Tibial nerve (tissue), 4 donors: ENCODE measurements at places on chromosomes 1 and 21.

- H3K36me3 ChIP-seq: no peaks in the 10 kb centered on the region
- no peak overlapping the region for H3K27ac ChIP-seq
- no peaks in the 10 kb centered on the region for H3K4me1 ChIP-seq
- DNase-seq: no peak
- H3K4me3 ChIP-seq: no peak overlapping the region
- no peaks in the 10 kb centered on the region for H3K27me3 ChIP-seq
Observed at GRCh38 chr1:202170726-202171125, 10.3 kb upstream of the PTPN7 start.

GRCh38 chr1:24558902-24559791 is 3.3 kb downstream of the NCMAP start:
- H3K27me3 ChIP-seq: no peaks in the 10 kb centered on the region
- H3K4me1 ChIP-seq: peaks cover 30% of the 10 kb centered on the region
- H3K27ac ChIP-seq: no peak overlapping the region
- H3K36me3 ChIP-seq: no peaks in the 10 kb centered on the region
- no peak overlapping the region for H3K4me3 ChIP-seq
- peak; percentile 62 for DNase-seq

DNA sequence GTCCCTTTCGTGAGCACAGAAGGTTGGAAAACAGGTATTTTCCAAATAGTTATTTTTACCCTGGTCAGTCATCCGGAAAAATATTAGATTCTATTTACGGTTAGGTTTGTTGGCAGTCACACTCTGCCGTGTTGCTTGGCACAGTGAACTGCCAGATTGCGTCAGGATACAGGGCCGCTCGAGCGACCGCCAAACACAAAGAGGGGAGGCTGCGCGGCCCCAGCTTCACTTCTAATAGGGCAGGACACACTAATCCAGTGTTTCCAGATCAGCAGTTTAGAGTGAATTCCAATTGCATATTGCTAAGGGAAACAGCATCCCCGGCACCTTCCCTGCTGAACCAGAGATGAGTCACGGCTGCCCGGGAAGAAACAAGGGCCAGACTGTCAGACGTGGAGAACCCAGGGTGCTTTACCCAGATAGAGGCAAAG is 22.9 kb downstream of the UMODL1 start:
- H3K27ac ChIP-seq: no peak overlapping the region
- no peak for DNase-seq
- H3K4me1 ChIP-seq: no peaks in the 10 kb centered on the region
- H3K36me3 ChIP-seq: no peaks in the 10 kb centered on the region

DNA sequence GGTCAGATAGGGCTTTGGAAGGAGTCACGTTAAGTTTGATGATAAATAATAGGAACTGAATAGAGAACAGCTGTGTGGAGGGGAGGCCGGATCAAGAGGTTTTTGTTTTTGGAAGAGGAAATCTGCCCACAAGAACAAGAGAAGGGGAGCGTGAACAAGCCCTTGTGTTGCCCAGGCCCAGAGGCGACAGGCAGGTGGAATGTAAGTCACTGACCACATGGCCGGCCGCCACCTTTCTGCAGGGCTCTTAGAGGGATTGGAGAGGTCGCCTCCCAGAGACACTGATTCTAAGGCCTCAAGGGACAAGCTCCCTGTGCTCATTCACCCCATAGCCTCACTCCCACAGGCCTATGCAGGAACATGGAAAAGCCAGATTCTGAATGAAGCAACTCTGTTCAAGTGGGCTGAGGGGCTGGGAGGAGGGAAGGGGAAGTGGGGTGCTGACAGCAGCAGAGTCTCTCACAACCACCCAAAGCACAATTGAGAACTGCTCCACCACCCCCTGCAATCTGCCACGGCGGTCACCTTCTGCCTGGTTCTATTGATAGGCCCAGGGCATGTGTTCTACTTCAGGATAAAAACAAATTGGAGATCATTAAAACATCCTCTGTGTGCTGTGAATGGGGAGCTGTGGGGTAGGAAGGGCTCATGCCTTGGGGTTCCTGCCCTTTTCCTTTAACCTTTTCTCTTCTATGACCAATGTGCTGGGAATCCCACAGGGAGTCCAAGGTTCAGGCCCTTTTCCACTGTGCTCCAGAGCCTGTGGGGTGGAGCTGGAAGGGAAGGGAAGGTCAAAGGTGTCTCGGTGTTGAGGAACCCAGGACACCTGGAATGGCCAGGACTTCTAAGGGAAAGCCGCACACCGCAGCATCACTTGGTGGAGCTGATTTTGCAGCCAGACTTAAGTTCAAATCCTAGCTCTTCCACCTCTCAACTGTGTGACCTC is 63.3 kb upstream of the PARP1 start:
- no peak overlapping the region for H3K27ac ChIP-seq
- no peaks in the 10 kb centered on the region for H3K27me3 ChIP-seq
- no peaks in the 10 kb centered on the region for H3K36me3 ChIP-seq
- no peak for DNase-seq
- no peak overlapping the region for H3K4me3 ChIP-seq

GRCh38 chr21:41967708-41968107 is 13.9 kb upstream of the C2CD2 start:
- DNase-seq: no peak
- H3K27ac ChIP-seq: no peak overlapping the region
- no peak overlapping the region for H3K4me3 ChIP-seq
- H3K27me3 ChIP-seq: no peaks in the 10 kb centered on the region
- no peaks in the 10 kb centered on the region for H3K36me3 ChIP-seq

DNA sequence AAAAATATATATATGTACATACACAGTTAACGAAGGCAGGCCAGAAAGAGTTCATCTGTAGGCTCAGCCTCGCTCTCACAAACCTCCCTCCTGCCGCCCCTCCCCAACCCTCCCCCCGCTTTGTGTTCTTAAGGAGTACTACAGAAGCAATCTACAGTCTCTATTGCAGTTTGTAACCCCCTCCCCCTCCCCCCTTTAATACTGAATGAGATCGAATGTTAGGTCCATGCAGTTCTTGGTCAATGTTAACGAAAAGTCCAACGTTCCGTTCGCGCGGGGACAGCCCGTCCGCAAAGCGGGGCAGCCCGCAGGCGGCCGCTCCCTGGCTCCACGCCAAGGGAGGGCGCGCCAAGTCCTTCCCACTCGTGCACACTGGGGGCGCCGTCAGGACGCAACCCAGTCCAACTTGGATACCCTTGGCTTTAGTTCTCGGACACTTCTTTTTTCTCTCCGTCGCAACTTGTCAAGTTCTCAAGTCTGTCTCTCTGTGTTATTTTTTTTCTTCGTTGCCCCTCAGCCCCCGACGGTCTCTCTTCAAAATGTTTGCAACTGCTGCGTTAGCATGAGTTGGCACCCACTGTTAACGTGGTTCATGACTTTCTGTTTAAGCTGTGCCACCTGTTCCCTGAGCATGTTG is 2.2 kb downstream of the JUN start:
- H3K27ac ChIP-seq: peak overlapping the region; percentile 100
- peak overlapping the region; percentile 85 for H3K4me3 ChIP-seq
- DNase-seq: peak; percentile 61

DNA sequence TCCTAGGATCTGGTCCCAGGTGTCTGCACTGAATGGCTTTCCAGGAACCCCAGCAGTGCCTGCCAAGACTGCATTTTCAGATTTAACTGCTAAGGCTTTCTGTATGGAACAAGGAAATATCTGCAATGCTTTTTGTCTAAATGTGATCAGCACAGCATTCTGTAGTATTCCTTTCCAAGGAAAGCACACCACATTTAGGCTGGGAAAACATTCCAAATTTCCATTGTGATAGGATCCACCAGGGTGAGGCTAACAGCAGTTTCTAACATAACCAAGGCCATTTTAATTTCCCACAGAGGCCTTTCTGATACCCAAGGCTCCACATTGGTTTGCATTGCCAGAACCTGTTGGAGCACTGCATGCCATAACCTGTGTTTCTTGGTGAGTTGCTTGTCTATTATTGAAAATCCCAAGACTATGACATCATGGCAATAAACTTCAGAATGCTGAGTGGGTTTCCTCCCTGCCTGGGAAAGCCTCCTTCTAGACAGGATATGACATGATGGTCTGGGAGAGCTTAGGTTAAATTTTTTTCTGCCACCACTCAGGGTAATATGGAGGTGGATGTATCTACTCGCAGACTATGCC is 23.3 kb upstream of the PTGFRN start:
- no peak overlapping the region for H3K27ac ChIP-seq
- no peak overlapping the region for H3K4me3 ChIP-seq
- H3K27me3 ChIP-seq: no peaks in the 10 kb centered on the region

GRCh38 chr21:27060190-27060589 is 93.3 kb upstream of the ADAMTS5 start:
- no peak overlapping the region for H3K4me3 ChIP-seq
- no peaks in the 10 kb centered on the region for H3K36me3 ChIP-seq
- H3K4me1 ChIP-seq: no peaks in the 10 kb centered on the region
- no peaks in the 10 kb centered on the region for H3K27me3 ChIP-seq

DNA sequence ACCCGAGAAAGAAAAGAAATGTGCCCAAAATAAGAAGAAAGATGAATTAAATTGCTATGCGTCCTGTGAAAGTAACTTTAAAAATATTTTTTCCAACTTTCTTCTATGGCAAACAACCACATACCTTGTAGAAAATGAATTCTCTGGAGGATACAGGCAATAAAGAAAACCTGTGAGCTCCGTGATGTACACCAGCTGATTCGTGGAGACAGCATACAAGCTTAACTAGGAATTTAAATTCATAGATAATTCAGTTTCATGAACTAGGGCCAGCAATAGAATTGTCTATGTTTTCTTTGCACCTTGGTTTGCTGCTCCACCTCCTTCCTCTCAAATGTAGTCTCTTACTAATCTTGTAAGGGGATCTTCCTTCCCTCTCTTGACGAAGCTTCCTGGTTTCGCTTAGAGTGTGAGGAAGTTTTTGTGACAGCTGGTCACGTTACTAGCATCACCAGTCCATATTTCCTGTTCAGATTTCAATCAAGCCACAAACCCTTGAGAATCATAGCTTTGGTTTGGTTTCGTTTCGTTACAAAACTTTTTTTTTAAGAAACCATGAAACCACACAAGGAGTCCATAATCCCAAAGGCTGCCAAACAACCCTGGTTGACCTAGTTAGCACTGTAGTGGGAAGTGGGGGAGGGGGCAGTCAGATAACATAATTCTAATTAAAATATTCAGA is 35.8 kb downstream of the GREM2 start:
- no peak for DNase-seq
- no peaks in the 10 kb centered on the region for H3K4me1 ChIP-seq
- H3K27ac ChIP-seq: no peak overlapping the region

DNA sequence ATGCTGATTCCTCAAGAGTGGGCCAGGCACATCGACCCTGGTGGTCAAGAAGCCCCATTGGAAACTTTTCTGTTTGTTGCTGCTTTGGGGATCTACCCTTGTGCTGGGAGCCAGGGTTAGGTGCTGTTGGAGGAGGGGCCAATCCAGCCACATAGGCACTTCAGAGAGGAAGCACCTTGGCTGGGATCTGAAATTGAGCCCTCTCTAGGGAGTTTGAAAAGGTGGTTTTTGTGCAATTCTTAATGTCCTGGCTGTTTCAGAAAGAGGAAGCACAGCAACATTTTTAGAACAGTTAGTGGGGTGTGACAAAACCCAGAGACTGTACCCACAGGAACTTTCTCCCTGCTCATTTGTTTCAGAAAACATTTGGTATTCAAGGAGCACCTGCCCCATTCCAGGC is 17.2 kb upstream of the BEND5 start:
- DNase-seq: no peak
- no peak overlapping the region for H3K4me3 ChIP-seq
- no peaks in the 10 kb centered on the region for H3K4me1 ChIP-seq
- H3K36me3 ChIP-seq: no peaks in the 10 kb centered on the region
- no peak overlapping the region for H3K27ac ChIP-seq

GRCh38 chr1:157382351-157382750 is 170.0 kb downstream of the FCRL5 start:
- H3K27ac ChIP-seq: no peak overlapping the region
- H3K27me3 ChIP-seq: no peaks in the 10 kb centered on the region
- DNase-seq: no peak
- no peak overlapping the region for H3K4me3 ChIP-seq

DNA sequence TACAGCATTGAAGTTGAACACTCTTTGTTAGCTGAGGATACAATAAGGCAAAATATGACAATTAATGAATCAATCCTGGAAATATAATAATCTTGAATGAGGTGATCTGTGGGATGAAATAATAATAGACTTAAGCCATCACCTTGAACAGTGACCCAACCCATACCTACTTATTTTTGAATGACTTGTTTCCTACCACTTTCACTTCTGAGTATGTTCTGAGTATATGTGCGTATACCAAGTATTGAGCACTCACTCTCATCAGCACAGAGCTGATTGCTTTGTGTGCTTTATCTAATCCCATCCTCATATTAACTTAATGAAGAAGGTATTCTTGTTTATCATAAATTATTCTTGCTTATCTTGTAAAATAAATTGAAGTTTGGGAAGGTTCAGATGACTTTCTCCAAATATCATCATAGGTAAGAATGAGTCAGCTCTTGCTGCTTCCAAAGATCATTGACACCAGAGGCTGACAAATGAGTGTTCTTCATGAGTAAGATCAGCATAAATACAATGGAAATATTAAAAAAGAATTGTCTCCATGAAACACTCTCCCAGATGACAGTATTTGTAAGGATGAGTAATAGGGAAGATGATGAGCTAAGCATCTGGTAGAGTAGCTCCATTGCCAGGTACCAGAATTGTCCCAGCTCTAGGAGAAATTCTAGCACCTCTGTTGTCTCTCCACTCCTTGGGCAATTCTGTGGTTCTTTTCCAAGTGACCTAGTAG is 198.1 kb upstream of the KIAA0040 start:
- H3K27me3 ChIP-seq: no peaks in the 10 kb centered on the region
- H3K4me1 ChIP-seq: no peaks in the 10 kb centered on the region
- H3K27ac ChIP-seq: no peak overlapping the region

GRCh38 chr1:70509996-70510876 is 99.2 kb downstream of the CTH start:
- no peak for DNase-seq
- H3K27ac ChIP-seq: no peak overlapping the region
- H3K36me3 ChIP-seq: no peaks in the 10 kb centered on the region
- H3K4me3 ChIP-seq: no peak overlapping the region

DNA sequence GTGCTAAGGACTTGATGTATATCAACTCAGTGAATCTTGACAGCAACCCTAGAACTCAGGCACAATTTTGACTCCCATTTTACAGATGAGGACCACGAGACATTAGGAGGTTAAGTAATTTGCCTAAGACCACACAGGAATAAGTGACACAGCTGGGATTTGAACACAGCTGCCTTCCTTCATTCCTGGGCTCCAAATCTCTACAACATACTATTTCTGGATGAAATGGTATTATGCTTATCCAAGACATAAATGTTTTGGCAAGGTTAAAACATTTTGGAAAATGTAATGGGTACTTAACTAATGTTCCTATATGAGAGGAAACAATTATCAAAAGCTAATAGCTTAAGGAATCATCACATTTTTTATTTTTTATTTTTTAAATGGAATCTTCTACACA is 4.8 kb downstream of the CLDN8 start:
- no peak overlapping the region for H3K4me3 ChIP-seq
- no peaks in the 10 kb centered on the region for H3K4me1 ChIP-seq
- H3K27ac ChIP-seq: no peak overlapping the region
- H3K36me3 ChIP-seq: no peaks in the 10 kb centered on the region

DNA sequence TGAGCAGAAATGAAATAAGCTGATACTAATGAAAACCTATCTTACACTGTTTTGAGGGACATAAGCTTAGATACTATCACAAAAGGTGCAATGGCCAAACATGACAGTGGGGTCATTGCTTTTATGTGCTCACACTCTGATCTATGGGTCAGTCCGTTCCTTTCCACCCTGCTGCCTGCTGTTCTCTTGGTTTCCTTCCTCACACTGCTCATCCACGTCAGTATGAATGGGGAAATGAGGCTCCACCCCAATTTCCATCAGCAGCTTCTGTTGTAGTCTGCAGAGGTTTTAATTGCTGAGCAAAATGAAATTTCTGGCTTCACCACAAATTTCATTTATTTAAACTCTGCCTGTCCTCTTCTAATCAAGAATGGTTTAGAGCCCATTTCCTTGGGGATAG is 155.2 kb downstream of the GABPA start:
- no peak overlapping the region for H3K27ac ChIP-seq
- H3K4me1 ChIP-seq: no peaks in the 10 kb centered on the region
- no peaks in the 10 kb centered on the region for H3K36me3 ChIP-seq
